ENCODE measurements at places on chromosomes 2 and 18.

GRCh38 chr2:136858656-136859055 is 93.3 kb downstream of the THSD7B start:
- no peak for DNase-seq

DNA sequence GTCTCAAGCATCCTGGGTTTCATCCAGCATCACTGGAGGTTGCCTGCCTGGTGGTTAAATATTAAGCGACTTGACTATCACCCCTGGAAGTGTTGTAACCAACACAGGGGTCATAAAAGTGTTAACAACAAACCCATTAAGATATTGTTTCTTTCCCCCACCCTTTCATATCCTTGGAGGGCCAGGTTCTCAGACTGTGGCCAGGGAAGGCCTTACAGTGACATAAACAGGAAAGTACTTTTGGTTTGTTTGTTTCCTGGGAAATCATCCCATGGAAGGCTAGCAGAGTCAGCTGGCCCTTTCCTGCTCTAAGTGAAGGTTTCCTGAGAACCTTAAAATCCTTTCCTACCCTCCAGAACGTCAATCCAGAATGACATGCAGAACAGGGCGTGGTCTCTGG is 160.9 kb downstream of the CLIP4 start:
- no peak for DNase-seq

- no peak for DNase-seq
Measured at GRCh38 chr2:77640924-77641323, 118.7 kb upstream of the LRRTM4 start.

- DNase-seq = no peak
Measured at GRCh38 chr18:66795051-66795450, 191.2 kb upstream of the CDH19 start.

DNA sequence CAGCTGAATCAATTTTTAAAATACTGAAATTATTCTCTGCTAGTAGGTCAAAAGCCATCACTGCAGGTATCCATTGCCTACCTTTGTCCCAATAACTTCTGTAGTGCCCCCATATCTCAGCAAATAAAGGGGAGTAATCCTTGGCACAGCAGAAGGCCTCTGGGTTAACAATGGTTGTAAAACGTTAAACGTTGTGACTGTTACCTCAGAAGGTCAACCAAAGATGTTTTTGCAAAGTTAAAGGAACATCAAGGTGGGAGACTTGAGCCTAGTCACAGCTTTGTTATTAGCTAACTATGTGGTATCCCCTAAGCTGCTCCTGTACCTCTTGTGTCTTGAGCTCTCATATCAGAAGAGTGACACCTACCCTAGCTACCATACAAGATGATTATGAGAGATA is 60.5 kb downstream of the COX7A2L start:
- no peak for DNase-seq

GRCh38 chr2:149068225-149068995 is 29.9 kb downstream of the LYPD6B start:
- DNase-seq = no peak

GRCh38 chr18:54086046-54086802 is 138.2 kb downstream of the MBD2 start:
- DNase-seq = no peak

GRCh38 chr2:12948231-12948960 is 231.7 kb downstream of the TRIB2 start:
- DNase-seq = no peak

GRCh38 chr18:29154196-29154757 is 977.3 kb upstream of the CDH2 start:
- DNase-seq = no peak

DNA sequence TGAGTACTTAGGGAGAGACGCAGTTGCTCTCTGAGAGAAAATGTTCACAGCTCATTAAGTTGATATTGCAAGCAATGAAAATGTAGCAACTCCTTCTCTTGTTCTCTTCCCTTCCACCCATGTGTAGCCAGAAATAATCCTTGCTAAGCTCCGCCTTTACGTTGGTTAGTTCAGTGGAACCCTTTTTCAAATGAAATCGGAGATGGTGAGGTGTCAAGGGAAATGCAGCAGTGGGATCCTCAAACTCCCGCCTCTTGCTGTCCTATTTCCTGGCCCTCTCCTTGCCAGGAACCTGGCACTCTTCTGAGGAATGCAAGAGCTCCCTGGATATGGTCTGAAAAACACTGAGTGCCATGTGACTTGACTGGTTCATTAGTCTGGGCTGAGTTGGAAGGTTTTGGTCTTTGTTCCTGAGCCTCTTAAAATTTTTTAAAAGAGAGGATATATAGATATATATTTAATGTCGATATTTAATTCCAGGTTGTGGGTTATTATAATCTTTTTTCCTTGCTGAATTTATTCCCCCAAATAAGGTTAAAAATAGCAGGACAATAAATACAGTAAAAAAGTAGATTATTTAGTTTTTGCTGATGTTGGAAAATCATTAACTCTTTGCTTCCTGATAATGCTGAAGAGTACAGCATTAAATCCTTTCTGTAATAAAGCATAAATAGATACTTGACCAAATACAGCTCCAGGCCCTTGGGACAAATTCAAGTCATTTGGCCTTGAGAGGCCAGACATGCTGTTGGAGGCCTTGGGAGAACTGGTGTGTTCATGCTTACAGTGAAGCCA is 116.2 kb downstream of the EML6 start:
- DNase-seq = no peak

GRCh38 chr2:88038263-88039105 is 17.1 kb downstream of the KRCC1 start:
- no peak for DNase-seq

GRCh38 chr2:14861181-14861580 is 228.7 kb downstream of the LRATD1 start:
- DNase-seq = no peak

DNA sequence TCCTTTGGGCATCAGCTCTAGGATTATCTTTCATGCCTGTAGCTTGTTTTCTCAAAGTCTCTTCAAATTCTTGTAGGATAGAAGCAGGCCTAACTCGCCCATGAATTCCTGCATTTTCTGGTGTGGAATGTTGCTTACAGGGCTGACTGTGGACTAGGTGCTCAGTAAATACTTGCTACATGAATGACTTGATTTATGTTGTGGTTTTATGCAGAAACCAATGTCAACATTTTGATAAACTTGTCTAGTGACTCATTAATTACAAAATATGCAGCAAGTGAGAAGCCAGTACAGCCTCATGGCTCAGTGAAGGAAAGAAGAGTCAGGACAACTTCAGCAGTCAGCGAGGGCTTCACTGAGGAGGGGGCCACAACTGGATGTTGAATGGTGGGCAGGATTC is 110.6 kb upstream of the SIX2 start:
- DNase-seq = no peak

All from NCI-H1930 (cell line).